ENCODE measurements at places on chromosomes 4 and X. TPM values are rescaled to one million over a fixed set of nuclear protein-coding genes. Genes with fewer than 3 reads are reported as not detected.

DNA sequence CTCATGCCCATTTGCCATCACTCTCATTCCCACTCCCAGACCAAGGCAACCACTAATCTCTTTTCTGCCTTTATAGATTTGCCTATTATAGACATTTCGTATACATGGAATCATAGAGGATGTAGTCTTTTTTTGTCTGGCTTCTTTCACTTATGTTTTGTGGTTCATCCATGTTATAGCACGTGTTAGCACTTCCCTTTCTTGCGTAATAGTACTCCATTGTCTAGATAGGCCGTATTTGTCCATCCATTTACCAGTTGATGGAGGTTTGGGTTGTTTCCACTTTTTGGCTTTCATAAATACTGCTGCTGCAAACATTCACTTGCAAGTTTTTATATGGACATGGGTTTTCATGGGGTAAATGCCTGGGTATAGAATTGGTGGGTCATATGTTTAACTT lies 48.4 kb downstream of the KIF4A start:
- no peak for DNase-seq

GRCh38 chrX:39808471-39808917 lies 289.3 kb downstream of the BCOR start:
- DNase-seq = no peak

Gene MPP1
- 20.0 TPM for total RNA-seq

Gene C4orf54
- total RNA-seq = under 0.01 TPM
